Sigmoid colon (tissue), 7 donors: ENCODE measurements at places on chromosomes 1 and 21.

DNA sequence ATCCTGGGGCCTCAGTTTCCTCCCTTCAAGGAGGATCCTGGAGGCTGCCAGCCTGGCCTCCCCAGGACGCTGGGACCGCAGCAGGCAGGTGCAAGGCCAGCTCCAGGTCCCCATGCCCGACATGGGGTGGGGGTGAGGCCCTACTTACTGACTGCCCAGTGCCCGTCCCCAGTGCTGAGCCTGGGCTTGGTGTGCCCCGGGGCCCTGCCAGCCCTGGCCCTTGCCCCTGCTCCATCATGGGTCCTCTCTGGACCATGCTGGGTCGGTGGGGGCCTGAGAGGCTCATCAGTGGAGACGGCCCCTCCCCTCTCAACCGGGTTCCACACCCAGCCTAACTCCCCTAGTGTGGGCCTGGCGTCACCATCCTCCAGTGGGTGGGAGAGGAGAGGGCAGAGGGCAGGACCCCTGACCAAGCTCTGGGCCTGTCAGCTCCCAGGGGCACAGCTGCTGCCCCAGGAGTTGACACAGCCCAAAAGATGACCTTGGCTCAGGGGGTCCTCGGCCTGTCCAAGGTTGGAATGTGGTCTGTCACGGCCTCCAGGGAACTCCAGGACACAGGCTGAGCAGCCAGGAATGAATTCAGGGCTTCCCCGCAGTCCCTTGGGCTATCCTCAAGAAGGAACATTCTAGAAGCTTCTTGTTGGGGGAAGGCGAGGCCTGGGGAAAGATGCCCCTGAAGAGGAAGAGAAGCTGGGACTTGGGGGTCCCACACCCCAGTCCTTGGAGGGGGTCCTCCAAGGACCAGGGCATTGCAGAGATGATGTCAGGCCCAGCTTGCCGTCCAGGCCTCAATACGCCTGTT is 17.6 kb upstream of the ARF1 start:
- H3K4me3 ChIP-seq, result no peak overlapping the region
- H3K36me3 ChIP-seq, result no peaks in the 10 kb centered on the region
- no peak overlapping the region for H3K27ac ChIP-seq
- H3K4me1 ChIP-seq, result peaks cover 12% of the 10 kb centered on the region
- peaks cover 94% of the 10 kb centered on the region for H3K27me3 ChIP-seq
- peak; percentile 58 for DNase-seq

- H3K27me3 ChIP-seq, result peaks cover 58% of the 10 kb centered on the region
- no peak overlapping the region for H3K4me3 ChIP-seq
- no peaks in the 10 kb centered on the region for H3K4me1 ChIP-seq
- H3K27ac ChIP-seq, result no peak overlapping the region
- no peak for DNase-seq
- H3K36me3 ChIP-seq, result no peaks in the 10 kb centered on the region
These were observed 13.3 kb upstream of the PLCH2 start for GRCh38 chr1:2462819-2463218.

- H3K27me3 ChIP-seq, result peaks cover 23% of the 10 kb centered on the region
- H3K36me3 ChIP-seq, result no peaks in the 10 kb centered on the region
- H3K27ac ChIP-seq, result no peak overlapping the region
- H3K4me3 ChIP-seq, result no peak overlapping the region
- H3K4me1 ChIP-seq, result no peaks in the 10 kb centered on the region
- no peak for DNase-seq
These were observed 53.2 kb upstream of the TMEM51 start for GRCh38 chr1:15100121-15100879.

- H3K27ac ChIP-seq, result peak overlapping the region; percentile 55
- no peaks in the 10 kb centered on the region for H3K27me3 ChIP-seq
- no peaks in the 10 kb centered on the region for H3K36me3 ChIP-seq
- no peak for DNase-seq
These were observed 177.1 kb upstream of the EDN2 start for GRCh38 chr1:41661428-41662060.

- H3K4me3 ChIP-seq, result no peak overlapping the region
- no peaks in the 10 kb centered on the region for H3K27me3 ChIP-seq
- no peaks in the 10 kb centered on the region for H3K4me1 ChIP-seq
- DNase-seq, result no peak
- H3K27ac ChIP-seq, result no peak overlapping the region
These were observed 75.6 kb downstream of the TAS1R2 start for GRCh38 chr1:18783705-18784481.

DNA sequence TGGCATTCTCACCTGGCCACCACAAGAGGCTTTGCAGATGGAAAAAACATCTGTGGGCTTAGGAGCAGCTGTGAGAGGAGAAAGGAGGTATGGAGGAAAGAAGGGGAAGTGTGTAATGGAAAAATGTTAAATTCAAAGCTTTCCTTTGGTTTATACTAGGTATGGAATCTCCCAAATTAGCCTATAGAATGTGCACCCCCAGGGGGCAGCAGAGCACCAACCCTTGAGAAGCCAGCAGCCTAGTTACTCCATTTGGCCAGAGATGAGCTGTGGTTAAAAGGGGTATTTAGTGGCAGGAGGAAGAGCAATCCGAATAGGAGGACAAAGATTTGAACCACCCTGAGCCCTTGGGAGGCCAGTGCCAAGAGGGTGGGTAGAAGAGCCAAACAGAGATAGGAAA is 97.5 kb upstream of the CTTNBP2NL start:
- DNase-seq, result no peak
- H3K27me3 ChIP-seq, result no peaks in the 10 kb centered on the region
- H3K4me3 ChIP-seq, result no peak overlapping the region
- H3K4me1 ChIP-seq, result no peaks in the 10 kb centered on the region
- no peaks in the 10 kb centered on the region for H3K36me3 ChIP-seq

DNA sequence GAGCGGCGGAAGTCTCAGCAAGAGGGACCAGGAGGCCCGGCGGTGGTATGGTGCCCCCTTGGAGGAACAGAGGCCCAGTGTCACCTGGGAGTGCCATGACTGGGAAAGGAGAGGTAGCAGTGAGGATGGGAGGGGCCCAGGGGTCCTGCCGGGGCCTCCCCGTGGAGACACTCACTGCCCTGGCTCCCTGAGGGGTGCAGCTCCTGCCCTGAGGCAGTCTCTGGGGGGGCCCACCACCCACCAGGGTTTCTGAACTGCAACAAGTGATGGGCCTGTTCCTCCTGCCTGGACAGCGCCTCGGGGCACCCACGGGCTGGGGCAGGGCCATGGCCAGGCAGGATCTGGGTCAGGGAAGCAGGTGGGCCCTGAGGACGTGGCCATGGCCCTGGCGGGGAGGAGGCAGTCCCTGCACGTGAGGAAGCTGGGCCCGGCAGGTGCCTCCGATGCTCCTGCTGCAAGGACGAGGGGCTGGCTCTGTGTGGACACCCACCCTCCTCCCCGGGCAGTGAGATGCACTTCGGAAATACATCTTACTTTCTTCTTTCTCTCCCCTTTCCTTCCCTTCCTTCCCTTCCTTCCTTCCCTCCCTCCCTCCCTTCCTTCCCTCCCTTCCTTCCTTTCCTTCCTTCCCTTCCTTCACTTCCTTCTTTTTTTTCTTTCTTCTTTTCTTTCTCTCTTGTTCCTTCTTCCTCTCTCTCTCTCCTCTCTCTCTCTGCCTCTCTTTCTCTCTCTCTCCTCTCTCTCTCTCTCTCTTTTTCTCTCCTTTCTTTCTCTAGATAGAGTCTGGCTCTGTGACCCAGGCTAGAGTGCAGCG is 66.6 kb downstream of the MORN1 start:
- no peak overlapping the region for H3K27ac ChIP-seq
- H3K4me3 ChIP-seq, result no peak overlapping the region
- no peak for DNase-seq
- no peaks in the 10 kb centered on the region for H3K27me3 ChIP-seq

- H3K27me3 ChIP-seq, result no peaks in the 10 kb centered on the region
- no peaks in the 10 kb centered on the region for H3K36me3 ChIP-seq
- no peak overlapping the region for H3K4me3 ChIP-seq
- no peak overlapping the region for H3K27ac ChIP-seq
These were observed 15.0 kb downstream of the IFNAR2 start for GRCh38 chr21:33244779-33245105.

GRCh38 chr1:150257624-150258585 is at the start of gene CA14:
TSS of gene CA14 (plus strand) at chr1:150257774. CDS start at chr1:150258129, 355 bp downstream.
- H3K27ac ChIP-seq, result peak within 1 kb of the TSS; percentile 76
- peak; percentile 70 for DNase-seq
- peak within 1 kb of the TSS; percentile 28 for H3K4me3 ChIP-seq
- no peaks in the 10 kb centered on the region for H3K27me3 ChIP-seq

DNA sequence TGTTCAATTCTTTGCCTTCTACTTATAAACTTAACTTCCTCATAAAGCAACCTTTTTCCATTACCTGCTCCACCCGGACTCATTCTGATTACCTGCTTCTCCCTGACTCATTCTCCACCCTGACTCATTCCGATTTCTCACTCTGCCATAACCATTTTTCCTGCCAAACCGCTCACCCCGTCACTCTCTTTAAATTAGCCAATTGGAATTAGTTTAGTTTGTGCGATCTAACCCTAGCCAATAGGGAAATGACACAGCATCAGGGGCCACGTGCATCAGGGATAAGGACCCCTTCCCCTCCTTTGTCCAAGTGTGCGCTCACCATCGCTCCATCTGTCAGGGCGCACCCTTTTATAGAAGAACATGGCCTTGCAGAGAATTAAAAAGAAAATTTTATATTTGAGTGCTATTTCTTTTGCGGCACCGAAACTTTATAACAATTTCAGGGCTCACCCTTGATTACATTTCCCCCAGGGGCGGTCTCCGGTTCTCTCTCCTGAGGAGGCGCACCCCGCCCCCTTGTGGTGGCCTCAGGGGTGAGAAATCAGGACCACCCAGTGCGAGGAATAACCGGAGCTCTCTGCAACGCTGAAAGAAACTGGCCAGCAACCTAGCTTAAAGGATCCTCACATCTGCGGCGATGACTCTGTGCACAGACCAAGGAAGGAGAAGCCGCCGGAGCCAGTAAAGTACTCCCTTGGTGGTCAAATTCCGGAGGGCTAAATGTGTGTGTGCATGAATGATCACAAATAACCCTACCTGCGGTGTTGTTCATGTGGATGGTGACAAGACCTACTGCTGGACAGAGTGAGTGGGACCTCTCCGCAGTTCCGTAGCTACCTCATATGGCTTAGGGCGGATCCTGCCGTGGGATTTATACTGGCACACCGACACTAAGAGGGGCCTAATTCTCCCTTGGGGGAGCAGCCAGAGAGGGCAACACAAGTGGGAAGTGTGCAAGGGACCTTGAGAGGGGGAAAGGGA is 30.3 kb upstream of the CBR3 start:
- H3K4me3 ChIP-seq, result no peak overlapping the region
- H3K27me3 ChIP-seq, result no peaks in the 10 kb centered on the region
- H3K4me1 ChIP-seq, result no peaks in the 10 kb centered on the region
- H3K27ac ChIP-seq, result no peak overlapping the region

GRCh38 chr1:234849832-234850231 is 239.9 kb upstream of the IRF2BP2 start:
- H3K4me1 ChIP-seq, result no peaks in the 10 kb centered on the region
- no peak overlapping the region for H3K27ac ChIP-seq
- DNase-seq, result no peak
- H3K36me3 ChIP-seq, result no peaks in the 10 kb centered on the region

DNA sequence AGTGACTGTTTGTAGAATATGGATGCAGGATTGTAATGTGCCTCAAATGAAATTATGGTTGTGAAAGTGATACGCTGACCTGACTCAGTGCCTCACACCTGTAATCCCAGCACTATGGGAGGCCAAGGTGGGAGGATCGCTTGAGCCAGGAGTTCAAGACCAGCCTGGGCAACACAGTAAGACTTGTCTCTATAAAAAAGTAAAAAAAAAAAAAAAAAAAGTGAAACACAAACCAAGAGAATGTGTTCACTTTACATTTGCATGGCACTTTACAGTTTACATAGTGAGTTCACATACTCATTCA is 2.0 kb downstream of the CAPN2 start:
- peaks cover 13% of the 10 kb centered on the region for H3K36me3 ChIP-seq
- no peaks in the 10 kb centered on the region for H3K27me3 ChIP-seq
- H3K27ac ChIP-seq, result peak overlapping the region; percentile 92
- H3K4me3 ChIP-seq, result no peak overlapping the region
- no peak for DNase-seq

DNA sequence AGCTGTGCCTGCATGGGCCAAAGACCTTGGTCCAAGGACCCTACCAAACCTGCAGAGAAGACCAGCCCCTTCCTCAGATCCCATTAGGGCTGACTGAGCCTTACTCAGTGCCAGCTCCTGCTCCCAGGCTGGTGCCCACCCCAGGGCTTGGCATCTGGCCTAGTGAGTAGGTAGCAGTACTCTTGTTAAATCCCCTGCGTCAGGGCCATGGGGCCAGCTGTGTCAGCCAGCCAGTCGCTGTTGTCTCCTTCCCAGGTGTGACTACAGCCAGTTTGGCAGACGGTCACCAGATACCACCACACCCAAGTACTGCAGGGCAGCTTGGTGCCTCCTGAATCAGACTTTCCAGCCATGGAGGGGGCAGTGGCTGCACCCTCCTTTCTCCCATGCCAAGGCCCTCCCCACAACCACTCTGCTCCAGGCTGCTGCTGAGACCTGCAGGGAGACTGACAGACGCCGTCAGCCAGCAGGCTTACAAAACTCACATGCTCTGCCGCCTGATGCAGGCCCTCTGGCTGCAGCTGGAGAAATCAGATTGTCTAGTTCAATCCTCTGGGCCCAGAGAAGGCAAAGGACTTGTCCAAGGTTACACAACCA is 3.0 kb downstream of the TENT5B start:
- peak overlapping the region; percentile 86 for H3K4me3 ChIP-seq
- DNase-seq, result peak; percentile 80
- H3K27me3 ChIP-seq, result no peaks in the 10 kb centered on the region
- peaks cover 67% of the 10 kb centered on the region for H3K4me1 ChIP-seq
- peaks cover 16% of the 10 kb centered on the region for H3K36me3 ChIP-seq

GRCh38 chr1:24620678-24621077 is 22.4 kb upstream of the SRRM1 start:
- H3K4me3 ChIP-seq, result no peak overlapping the region
- no peak overlapping the region for H3K27ac ChIP-seq
- no peaks in the 10 kb centered on the region for H3K36me3 ChIP-seq
- H3K27me3 ChIP-seq, result no peaks in the 10 kb centered on the region
- H3K4me1 ChIP-seq, result no peaks in the 10 kb centered on the region

- no peaks in the 10 kb centered on the region for H3K27me3 ChIP-seq
- H3K4me3 ChIP-seq, result no peak overlapping the region
- DNase-seq, result no peak
- H3K4me1 ChIP-seq, result no peaks in the 10 kb centered on the region
- no peaks in the 10 kb centered on the region for H3K36me3 ChIP-seq
These were observed 7.9 kb downstream of the LYST start for GRCh38 chr1:235858766-235859165.

DNA sequence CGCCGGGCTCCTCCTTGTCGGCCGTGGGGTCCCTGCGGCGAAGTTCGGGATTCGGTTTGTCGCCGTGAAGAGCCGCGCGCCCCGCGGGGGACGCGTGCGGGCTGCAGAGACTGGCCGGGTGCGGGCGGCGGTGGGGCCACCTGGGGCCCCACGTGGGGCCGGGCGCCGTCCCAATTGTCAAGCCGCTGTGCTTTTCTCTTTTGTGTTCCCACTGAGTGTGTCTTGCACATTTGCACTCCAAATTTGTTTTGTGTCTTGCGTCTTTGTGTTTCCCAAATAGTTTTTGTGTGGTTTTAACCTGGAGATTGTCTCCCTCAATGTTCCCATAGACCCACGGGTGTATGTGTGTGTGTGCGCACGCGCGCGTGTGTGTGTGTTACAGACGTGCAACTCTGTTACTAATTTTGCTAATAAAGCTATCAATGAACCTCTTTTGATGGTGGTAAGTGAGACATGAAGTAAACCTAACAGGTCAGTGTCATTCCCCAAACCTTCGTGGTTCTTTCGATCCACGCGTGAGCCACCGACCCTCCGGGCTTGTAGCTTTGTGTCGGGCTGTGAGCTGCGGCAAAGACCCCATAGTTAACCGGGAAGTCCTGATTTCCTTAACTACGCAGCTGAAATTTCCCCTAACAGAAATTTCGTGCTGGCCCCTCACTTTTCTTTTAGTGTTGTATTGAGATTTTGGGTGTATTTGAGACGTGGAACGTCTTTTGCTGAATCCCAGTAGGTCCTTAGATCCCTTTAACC is 708 bp downstream of the PRDM2 start:
- H3K27me3 ChIP-seq, result no peaks in the 10 kb centered on the region
- no peaks in the 10 kb centered on the region for H3K36me3 ChIP-seq
- H3K4me1 ChIP-seq, result peaks cover 5% of the 10 kb centered on the region
- peak overlapping the region; percentile 95 for H3K27ac ChIP-seq
